Left lung (tissue), 14 donors: ENCODE measurements at places on chromosomes 7 and 10. TPM values are rescaled to one million over a fixed set of nuclear protein-coding genes. Genes with fewer than 3 reads are reported as not detected.
A peak's percentile ranks its signal among the peaks of the same experiment; 100 is the strongest.

Gene IFIT1
- polyA plus RNA-seq, result 17.3 TPM

Gene TEX36
- polyA plus RNA-seq, result not detected

Gene RARRES2
- polyA plus RNA-seq, result 233 TPM

Gene LRRC17
- 179 TPM for polyA plus RNA-seq

Gene CALHM1
- 0.13 TPM for polyA plus RNA-seq

DNA sequence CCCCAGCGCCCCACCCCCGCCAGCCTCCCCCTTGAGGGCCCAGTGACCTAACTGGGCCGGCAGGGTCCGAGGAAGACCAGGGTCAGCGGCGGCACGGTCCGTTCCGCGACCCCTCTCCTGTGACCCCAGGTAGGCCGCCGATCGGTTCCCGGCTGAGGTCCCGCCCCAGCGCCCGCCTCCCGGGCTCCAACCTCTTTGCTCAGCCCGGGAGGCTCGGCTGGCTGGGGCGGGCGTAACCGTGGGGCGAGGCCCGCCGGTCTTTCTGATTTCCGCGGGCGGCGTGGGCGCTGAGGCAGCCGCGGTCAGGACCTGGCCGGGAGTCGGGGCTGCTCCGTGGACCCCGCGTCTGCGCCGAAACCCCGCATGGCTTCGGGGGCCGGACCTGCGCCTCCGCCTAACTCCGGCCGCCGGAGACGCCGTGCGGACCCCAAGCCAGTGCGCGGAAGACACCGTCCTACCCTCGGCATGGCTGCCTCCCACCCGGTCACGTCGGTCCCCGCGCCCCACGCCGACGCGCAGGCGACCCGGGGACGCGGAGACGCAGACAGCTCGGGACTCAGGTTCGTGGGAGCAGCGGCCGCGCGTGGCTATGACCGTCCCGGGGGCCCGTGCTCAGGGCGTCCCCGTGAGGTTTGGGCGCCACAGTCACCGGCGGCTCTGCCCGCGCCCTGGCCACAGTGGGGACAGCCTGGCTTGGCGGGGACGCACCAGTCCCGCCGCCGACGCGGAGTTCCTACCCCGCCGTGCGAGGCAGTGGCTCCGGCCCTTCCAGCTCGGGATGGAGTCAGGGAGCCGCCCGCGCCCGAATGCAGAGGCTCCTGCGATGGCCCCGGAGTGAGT is 1.0 kb upstream of the VENTX start:
- H3K4me3 ChIP-seq, result peak overlapping the region; percentile 46
- peaks cover 45% of the 10 kb centered on the region for H3K4me1 ChIP-seq
- no peak for DNase-seq
- peak overlapping the region; percentile 73 for H3K27ac ChIP-seq
- peaks cover 100% of the 10 kb centered on the region for H3K27me3 ChIP-seq

DNA sequence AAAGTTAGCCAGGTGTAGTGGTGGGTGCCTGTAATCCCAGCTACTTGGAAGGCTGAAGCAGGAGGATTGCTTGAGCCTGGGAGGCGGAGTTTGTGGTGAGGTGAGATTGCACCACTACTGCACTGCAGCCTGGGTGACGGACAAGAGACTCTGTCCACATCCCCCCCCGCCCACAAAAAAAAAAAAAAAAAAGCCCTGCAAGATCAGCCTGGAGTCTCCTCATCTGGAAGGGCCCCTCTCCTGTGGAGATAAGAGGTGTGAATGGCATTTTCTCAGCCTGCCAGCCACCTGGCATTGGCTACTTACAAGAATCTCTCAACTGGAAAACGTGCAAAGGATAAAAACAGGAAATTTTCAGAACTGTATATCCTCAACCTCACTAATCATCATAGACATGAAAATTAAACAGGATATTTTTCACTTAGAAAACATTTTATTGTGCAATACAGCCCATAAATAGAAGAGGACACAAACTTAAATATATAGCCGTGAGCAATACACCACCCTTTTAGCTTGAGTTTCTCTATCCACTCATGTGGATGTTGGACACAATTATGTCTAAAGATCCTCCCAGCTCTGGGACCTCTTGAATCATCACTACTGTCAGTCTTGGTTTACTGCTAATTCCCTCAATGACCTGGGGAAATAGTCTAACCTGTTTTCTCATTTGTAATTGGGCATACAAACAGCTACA is 11.3 kb upstream of the TSPAN15 start:
- H3K4me3 ChIP-seq, result no peak overlapping the region
- no peak for DNase-seq
- H3K4me1 ChIP-seq, result peaks cover 31% of the 10 kb centered on the region
- H3K27ac ChIP-seq, result peak overlapping the region; percentile 71
- no peaks in the 10 kb centered on the region for H3K27me3 ChIP-seq

DNA sequence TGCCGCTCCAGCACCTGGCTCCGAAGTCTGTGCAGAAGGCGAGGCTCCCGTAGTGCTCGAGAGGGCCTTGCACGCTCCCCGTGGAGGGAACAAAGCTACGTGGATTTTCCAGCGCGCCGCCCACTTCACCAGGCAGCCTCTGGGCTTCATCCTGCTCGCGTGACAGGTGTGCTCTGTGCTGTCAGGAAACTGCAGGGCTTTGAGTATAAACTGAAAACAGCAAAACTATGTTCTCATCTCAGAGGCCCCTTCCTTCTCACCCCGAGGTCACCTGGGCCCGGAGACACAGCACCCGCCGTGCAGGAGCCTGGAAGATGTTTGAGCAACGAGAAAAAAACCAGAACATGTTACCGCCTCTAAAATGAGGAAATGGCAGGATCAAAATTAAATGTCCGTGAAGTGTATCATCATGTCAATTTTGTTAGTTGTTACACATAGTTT is 17.6 kb upstream of the GPR146 start:
- peaks cover 28% of the 10 kb centered on the region for H3K4me1 ChIP-seq
- H3K4me3 ChIP-seq, result peak overlapping the region; percentile 66
- no peak overlapping the region for H3K27ac ChIP-seq
- H3K27me3 ChIP-seq, result peaks cover 11% of the 10 kb centered on the region
- DNase-seq, result no peak

DNA sequence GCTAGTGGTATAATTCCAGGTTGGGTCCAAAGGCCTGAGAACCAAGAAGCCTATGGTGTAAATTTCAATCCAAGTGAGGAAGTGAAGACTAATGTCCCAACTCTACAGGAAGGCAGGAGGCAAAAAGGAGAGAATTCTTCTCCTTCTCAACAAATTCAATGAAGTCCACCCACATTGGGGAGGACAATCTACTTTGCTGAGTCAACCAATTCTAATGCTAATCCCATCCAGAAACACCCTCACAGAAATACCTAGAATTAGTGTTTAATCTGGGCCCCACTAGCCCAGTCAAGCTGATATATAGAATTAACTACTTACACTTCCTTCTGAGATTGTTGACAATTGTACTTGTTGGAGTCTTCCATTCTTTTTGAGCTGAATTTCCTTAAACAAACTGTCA is 413.2 kb upstream of the PHF14 start:
- H3K4me3 ChIP-seq, result no peak overlapping the region
- H3K4me1 ChIP-seq, result no peaks in the 10 kb centered on the region
- no peaks in the 10 kb centered on the region for H3K27me3 ChIP-seq
- no peaks in the 10 kb centered on the region for H3K36me3 ChIP-seq
- H3K27ac ChIP-seq, result no peak overlapping the region
- DNase-seq, result no peak

DNA sequence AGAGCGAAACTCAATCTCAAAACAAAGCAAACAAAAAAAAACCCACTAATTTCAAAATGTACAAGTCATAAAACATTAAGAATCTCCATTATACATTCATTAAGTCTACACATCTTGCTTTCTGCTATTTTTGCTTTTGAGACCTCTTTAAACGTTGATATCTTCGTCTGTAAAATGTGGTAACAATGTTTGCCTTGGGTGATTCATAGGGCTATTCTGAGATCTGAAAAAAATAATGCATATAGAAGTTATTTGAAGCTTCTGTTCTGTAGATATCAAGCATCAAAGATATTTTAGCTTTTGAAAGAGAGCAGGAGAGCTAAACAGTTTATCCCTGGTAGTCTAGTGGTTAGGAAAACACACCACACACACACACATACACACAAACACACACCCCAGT is 158.1 kb upstream of the PLXDC2 start:
- no peaks in the 10 kb centered on the region for H3K4me1 ChIP-seq
- H3K27me3 ChIP-seq, result no peaks in the 10 kb centered on the region
- no peaks in the 10 kb centered on the region for H3K36me3 ChIP-seq
- DNase-seq, result no peak
- H3K27ac ChIP-seq, result no peak overlapping the region

DNA sequence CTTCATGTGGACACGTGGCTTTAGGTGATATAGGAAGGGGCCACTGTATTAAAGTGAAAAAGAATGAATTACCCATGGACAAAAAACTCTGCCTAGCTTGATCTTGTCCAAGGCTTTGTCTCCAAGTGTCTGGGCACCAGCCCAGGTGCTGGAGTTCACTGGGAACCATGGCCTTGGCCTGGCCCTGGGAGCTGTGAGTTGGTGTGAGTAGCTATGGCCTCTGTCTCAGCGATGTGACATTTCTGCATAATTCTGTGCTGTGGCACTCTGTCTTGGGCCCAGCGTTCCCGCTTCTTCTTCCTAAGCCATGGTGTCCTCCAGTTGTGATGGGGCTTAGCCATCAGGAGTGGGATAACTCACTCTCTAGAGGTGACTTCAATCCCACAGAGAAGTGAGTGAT is 119.0 kb upstream of the PPP2R2D start:
- H3K27ac ChIP-seq, result no peak overlapping the region
- no peak for DNase-seq
- no peaks in the 10 kb centered on the region for H3K4me1 ChIP-seq
- no peaks in the 10 kb centered on the region for H3K27me3 ChIP-seq

DNA sequence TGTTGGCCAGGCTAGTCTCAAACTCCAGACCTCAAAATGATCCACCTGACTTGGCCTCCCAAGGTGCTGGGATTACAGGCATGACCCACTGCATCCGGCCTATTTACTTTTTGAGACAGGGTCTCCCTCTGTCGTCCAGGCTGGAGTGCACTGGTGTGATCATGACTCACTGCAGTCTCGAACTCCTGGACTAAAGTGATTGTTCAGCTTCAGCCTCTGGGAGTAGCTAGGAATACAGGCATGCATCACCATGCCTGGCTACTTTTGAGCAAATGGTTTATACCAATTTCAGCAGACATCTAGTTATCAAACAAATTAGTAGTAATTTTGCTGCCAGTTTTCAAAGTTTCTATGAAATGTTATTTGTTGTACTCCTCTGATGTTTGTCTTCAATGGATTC is 2.2 kb upstream of the WAC start:
- H3K4me1 ChIP-seq, result peaks cover 35% of the 10 kb centered on the region
- H3K27ac ChIP-seq, result no peak overlapping the region
- DNase-seq, result no peak
- no peak overlapping the region for H3K4me3 ChIP-seq

DNA sequence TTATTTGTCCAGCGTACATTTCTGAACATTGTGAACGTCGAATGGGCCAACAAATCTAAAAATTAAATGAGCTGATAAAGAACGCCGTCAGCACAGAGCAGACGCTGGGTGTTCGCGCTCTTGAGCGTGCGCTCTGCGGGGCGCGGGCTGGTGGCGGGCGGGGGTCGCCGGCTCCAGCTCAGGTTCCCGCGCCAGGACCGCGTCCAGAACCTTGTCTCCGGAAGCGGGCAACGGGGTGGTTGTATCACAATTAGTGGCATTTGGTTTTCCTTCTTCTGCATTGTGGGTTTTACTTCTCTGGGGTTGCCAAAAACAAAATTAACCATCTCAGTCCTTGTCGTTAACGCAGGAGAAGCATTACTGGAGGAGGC is 2.4 kb downstream of the CYP2E1 start:
- H3K4me1 ChIP-seq, result peaks cover 21% of the 10 kb centered on the region
- peaks cover 33% of the 10 kb centered on the region for H3K27me3 ChIP-seq
- H3K27ac ChIP-seq, result no peak overlapping the region
- DNase-seq, result no peak

DNA sequence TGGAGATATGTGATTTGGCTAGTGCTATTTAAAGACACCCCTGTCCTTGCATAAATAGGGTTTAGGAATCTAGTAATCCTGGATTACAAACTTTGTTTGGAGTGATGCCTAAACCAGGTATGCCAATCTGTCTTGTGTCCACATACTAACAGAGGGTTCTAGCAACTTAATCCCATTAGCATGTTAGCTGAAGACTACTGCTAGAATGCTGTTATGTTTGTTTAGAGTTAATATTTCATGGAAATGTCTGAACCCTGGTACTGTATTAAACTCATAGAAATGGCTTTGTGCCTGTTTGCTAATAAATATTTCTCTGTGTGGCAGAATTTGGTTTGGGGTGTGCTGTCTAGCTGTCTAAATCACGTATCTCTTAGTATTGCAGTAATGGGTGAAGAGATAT is 150.8 kb downstream of the PFKFB3 start:
- DNase-seq, result no peak
- no peaks in the 10 kb centered on the region for H3K27me3 ChIP-seq
- H3K36me3 ChIP-seq, result no peaks in the 10 kb centered on the region
- no peak overlapping the region for H3K4me3 ChIP-seq
- H3K4me1 ChIP-seq, result peaks cover under 1% of the 10 kb centered on the region
- H3K27ac ChIP-seq, result no peak overlapping the region
